ENCODE measurements at places on chromosomes 3 and 15.

DNA sequence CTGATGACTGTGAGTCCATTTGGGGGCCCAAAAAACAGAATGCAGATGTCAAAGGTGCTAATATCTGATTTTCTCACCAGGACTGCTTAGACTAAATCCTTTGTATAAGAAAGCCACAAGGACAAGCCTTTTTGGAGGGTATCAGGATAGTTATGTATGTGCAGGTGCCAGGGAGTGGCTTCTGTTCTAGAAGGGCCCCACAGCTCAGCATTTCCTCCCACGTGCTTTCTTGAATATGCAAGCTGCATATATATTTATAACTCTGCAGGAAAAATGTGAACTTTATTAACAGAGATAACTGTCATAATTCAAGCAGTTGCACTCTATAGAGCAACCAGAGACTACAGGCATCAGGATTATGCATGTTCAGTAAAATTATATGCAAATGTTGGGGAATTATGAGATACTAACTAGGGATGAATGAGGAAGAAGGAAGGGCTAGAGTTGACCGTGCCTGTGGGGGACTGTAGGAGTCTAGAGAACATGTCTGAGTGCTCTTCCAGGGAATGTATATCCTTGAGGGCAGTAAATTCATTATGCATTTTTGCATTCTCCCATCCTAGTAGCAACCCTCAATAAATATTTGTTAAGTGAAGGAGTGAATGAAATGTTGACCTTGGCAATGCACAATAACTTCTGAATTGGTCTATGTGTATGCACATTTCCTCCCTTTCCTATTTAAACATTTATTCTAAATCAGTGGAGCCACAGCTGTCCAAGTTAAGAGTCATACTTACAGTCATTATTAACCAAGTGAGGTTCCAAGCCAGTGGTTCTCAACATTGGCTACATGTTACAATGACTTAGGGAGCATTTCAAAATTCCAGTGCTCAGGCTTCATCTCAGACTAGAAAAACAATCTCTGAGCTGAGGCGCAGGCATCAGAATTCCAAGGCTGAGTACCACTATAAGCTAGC lies 94.8 kb upstream of the ANKRD28 start:
- DNase-seq, result no peak

- DNase-seq, result no peak
Measured at GRCh38 chr3:123327956-123328850, 120.7 kb downstream of the ADCY5 start.

GRCh38 chr3:158452334-158452733 lies 118.7 kb upstream of the MLF1 start:
- no peak for DNase-seq

DNA sequence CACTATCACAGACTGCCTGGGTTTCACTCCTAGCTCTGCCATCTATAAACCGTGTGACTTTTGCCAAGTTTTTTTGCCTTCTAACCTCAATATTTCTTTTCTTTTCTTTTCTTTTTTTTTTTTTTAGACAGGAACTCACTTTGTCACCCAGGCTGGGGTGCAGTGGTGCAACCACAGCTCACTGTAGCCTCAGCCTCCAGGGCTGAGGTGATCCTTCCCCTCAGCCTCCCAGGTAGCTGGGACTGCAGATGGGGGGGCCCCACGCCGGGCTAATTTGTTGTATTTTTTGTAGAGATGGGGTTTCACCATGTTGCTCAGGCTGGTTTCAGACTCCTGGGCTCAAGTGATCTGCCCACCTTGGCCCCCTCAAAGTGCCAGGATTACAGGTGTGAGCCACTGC lies 3.2 kb upstream of the ADAM10 start:
- DNase-seq, result no peak

DNA sequence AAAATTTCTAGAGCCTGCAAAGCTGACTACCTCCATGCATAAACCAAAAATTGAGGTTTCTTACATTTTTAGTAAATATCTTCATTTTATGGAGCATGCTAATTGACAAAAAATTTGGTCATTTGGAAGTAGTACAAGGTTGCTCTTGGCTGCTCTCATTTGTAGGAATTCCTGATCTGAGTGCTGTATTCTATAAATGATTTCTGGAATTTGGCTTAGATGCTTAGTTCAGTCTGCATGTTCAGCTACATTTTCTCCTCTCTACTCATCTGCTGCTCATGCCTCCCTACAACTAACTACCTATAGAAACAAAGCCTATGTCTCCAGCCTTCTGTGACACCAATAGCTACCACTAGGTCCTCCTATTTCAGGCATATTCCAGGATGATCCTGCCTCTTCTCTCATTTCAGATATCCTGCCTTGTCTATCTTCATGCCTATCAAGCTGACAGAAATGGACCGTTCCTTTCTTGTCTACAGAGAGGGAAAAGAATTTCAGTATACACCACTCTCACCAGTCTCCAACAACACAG lies 901.1 kb downstream of the TBL1XR1 start:
- no peak for DNase-seq

DNA sequence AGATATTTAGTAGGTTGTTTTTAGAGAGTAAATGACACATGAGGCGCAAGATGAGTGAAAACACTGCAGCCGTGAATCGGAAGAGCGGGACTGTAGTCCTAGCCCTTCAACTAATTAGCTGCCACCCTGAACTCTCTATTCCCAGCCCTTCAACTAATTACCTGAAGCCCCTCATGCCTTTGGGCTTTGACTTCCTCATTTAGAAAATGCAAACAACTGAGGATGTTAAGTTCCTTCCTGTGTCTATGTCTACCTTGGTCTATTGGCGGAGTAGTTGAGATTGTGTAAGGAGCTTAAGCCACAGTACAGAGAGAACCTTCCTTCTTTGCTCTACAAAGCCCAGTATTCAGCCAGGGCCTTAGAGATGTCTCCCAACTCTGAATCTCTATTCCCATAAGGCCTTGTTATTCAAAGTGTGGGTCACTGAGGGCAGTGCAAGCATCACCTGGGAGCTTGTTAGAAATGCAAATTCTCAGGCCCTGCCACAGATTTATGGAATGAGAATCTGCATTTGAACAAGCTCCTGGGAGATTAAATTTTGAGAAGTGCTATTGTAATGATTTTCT lies 71.8 kb upstream of the SCN5A start:
- no peak for DNase-seq

GRCh38 chr15:71323584-71323983 lies 208.3 kb downstream of the THSD4 start:
- DNase-seq, result no peak

DNA sequence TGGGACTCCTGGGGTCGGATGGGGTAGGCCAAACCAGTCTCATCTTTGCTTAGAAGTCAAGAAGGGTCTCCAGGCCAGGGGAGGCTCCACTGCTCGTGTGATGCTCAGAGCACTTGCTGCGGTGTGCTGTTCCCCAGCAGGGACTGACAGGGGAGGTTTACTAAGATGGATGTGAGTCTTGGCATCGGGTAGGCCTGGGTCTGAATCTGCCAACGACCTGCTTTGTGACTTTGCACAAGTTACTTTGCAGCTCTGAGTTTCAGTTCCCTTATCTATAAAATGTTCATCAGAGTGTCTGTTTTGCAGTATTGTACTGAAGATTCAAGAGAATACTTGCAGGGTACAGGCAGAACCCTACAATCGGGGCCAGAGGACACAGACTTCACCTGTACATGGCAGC lies 17.3 kb upstream of the CDCP1 start:
- no peak for DNase-seq

- no peak for DNase-seq
Measured at GRCh38 chr3:119195911-119196310, 22.5 kb downstream of the UPK1B start.

DNA sequence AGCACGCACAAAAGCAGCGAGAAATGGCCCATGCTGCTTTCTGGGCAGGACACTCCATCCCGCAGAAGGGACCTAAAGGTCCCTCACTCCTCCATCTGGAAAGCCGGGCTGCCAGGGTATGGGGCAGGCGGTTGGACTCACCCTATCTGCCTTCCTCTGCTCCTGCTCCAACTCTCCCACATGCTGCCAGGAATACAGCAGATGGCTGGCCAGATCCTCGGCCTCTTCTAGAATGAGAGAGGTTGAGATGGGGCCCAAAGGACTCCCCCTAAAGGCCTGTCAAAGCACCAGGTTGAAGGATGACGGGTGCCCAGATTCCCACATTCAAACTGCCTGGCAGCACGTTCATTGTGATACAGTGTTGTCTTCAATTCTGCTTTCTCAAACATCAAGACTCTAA lies 85.1 kb upstream of the C2CD4B start:
- DNase-seq, result no peak

GRCh38 chr3:58567251-58567515 lies 10.0 kb downstream of the FAM107A start:
- DNase-seq, result no peak

GRCh38 chr3:67458408-67458807 lies 196.0 kb downstream of the SUCLG2 start:
- no peak for DNase-seq

DNA sequence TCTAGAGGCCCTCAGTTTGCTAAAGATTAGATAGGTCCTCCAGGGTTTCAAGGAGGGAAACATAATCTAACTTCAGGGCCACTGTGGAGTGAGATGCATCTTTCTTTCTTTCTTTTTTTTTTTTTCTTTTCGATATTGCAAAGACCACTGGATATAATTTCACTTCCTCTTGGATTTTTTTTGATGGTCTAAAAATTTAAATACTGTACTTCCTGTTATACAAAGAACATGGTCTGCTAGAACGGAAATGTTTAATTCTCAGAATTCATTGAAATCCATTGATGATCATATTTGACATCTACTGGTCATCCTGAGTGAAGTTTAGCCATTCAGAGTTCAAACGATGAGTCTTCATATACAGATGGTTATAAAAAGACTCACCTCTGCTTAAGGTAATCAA lies 808.8 kb upstream of the LMCD1 start:
- DNase-seq, result no peak
